Placental pericyte (primary cell): ENCODE measurements at places on chromosomes 6 and 20. TPM values are rescaled to one million over a fixed set of nuclear protein-coding genes. Genes with fewer than 3 reads are reported as not detected.

The RUNX2 gene
- total RNA-seq: 9.0 and 18.3 TPM in 2 replicates

The COX7A2 gene
- total RNA-seq: 97.6 and 146 TPM in 2 replicates

The RHAG gene
- total RNA-seq: not detected in 2 replicates

The LIN28B gene
- total RNA-seq: 17.7 and 34.4 TPM in 2 replicates

The TRIM31 gene
- total RNA-seq: not detected in 2 replicates
